ENCODE measurements at places on chromosomes 5 and 9. TPM values are rescaled to one million over a fixed set of nuclear protein-coding genes. Genes with fewer than 3 reads are reported as not detected.

SMIM32 gene
- total RNA-seq = not detected

PROB1 gene
- total RNA-seq = 3.2 TPM

CCDC192 gene
- total RNA-seq = not detected

STPG3 gene
- not detected for total RNA-seq

ELOVL7 gene
- total RNA-seq = 0.69 TPM

SPATA31D4 gene
- total RNA-seq = not detected

INSL6 gene
- not detected for total RNA-seq

WDR38 gene
- not detected for total RNA-seq

PCDHA11 gene
- total RNA-seq = not detected

- H3K4me3 ChIP-seq = no peak overlapping the region
- no peak overlapping the region for H3K27ac ChIP-seq
- no peaks in the 10 kb centered on the region for H3K4me1 ChIP-seq
- H3K36me3 ChIP-seq = no peaks in the 10 kb centered on the region
These were observed 476.3 kb upstream of the ZNF608 start for GRCh38 chr5:125222597-125223240.

GRCh38 chr9:134891053-134891452, 10.4 kb downstream of the FCN2 start:
- peaks cover 7% of the 10 kb centered on the region for H3K27me3 ChIP-seq
- H3K4me3 ChIP-seq = no peak overlapping the region
- no peaks in the 10 kb centered on the region for H3K4me1 ChIP-seq
- DNase-seq = no peak
- H3K36me3 ChIP-seq = no peaks in the 10 kb centered on the region
- H3K27ac ChIP-seq = no peak overlapping the region

- H3K27ac ChIP-seq = no peak overlapping the region
- no peak for DNase-seq
- H3K4me3 ChIP-seq = no peak overlapping the region
- no peaks in the 10 kb centered on the region for H3K27me3 ChIP-seq
- peaks cover 6% of the 10 kb centered on the region for H3K4me1 ChIP-seq
These were observed 20.7 kb upstream of the LPCAT1 start for GRCh38 chr5:1544294-1544961.

DNA sequence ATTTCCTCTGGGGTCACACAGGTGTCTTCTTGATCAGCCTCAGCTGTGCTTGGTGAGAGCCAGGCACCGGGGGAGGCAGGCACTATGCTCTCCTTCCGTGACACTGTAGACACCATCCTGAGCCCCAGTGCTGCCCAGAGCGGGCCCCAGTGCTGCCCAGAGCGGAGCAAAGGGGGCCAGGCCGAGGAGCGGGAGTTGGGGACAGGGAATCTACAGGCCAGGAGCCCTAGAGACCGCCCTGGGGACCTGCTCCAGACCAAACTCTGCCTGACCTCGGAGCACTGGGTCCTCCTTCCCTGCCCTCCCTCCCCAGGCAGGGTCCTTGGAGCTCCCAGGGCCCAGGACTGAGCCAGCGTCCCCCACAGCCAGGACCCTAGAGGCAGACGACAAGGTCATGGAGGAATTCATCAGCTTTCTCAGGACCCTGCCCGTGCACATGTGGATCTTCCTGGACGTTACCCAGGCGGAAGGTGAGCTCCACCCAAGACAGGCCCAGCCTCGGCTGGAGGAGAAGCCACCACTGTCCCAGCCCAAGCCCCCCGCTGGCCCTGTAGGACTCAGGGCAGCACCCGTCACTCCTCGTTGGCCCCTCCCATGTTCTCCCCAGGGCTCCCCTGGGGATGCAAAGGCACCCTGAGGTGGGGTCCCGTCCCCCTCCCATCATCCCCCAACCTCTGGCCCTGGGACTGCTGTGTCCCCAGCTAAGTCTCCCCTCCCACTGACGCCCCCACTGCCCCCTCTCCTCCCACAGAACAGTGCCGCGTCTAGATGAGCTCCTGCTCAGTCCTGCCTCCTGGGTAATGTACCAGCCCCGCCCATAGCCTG, 30.2 kb downstream of the PAEP start:
- no peaks in the 10 kb centered on the region for H3K4me1 ChIP-seq
- H3K27me3 ChIP-seq = peaks cover 5% of the 10 kb centered on the region
- H3K27ac ChIP-seq = no peak overlapping the region
- no peak overlapping the region for H3K4me3 ChIP-seq

DNA sequence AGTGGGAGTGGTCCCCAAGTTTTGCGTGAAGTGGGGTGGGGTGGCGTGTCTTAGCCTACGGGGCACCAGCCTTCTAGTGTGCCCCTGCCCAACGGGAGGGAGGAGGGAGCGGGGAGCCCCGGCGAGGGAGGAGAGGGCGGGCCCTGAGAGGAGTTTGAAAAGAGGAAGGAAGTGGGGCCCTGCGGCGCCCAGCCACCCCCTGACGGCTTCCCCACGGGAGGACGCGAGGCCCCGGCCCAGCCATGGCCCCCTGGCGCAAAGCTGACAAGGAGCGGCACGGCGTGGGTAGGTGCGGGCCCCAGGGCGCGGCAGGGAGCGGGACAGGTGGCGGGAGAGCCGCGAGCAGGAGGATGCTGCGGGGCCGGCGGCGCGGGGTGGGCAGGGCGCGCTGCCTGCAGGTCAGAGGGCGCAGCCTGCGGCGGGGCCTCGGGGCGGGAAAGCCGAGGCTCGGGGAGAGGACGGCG, at the start of gene DOCK2:
TSS of gene DOCK2 (plus strand) at position 191 of the 464 bp plus-strand sequence. CDS start at position 243, 52 bp downstream.
- H3K27ac ChIP-seq = peak within 1 kb of the TSS; percentile 94
- peak within 1 kb of the TSS; percentile 89 for H3K4me3 ChIP-seq
- no peaks in the 10 kb centered on the region for H3K27me3 ChIP-seq
- peak; percentile 82 for DNase-seq
- H3K36me3 ChIP-seq = peaks cover 40% of the 10 kb centered on the region

DNA sequence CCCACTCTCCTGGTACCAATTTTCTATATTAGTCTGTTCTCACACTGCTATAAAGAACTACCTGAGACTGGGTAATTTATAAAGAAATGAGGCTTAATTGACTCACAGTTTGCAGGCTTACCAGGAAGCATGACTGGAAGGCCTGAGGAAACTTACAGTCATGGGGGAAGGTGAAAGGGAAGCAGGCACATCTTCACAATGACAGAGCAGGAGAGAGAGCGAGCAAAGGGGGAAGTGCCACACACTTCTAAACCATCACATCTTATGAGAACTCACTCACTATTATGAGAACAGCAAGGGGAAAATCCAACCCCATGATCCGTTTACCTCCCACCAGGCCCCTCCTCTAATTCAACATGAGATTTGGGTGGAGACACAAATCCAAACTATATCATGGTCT, 72.2 kb downstream of the ATG10 start:
- no peak overlapping the region for H3K27ac ChIP-seq
- DNase-seq = no peak
- H3K36me3 ChIP-seq = peaks cover 8% of the 10 kb centered on the region
- no peaks in the 10 kb centered on the region for H3K4me1 ChIP-seq

- H3K27ac ChIP-seq = no peak overlapping the region
- H3K4me3 ChIP-seq = no peak overlapping the region
- no peaks in the 10 kb centered on the region for H3K4me1 ChIP-seq
- H3K36me3 ChIP-seq = no peaks in the 10 kb centered on the region
- peaks cover 3% of the 10 kb centered on the region for H3K27me3 ChIP-seq
- no peak for DNase-seq
These were observed 370.9 kb upstream of the WWC1 start for GRCh38 chr5:167920589-167920988.

DNA sequence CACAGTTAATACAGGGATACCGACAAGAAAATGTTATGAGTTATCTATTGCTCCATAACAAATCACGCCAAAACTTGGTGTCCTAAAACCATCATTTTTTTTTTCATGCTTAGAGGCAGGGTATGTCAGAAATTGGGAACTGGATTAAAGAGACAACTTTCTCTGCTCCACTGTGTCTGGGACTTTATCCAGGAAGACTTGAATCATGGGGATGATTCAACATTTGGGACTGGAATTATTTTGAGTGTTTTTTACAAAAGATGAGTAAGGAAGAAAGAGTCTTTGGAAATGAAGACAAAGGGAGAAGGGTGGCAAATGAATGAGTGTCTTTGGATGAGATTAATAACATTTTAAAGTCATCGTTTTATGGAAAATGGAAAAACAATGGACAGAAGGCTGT, 1883.7 kb upstream of the C9orf72 start:
- no peaks in the 10 kb centered on the region for H3K4me1 ChIP-seq
- no peak for DNase-seq
- no peak overlapping the region for H3K27ac ChIP-seq

GRCh38 chr9:33913541-33913940, 96.6 kb downstream of the UBE2R2 start:
- DNase-seq = no peak

DNA sequence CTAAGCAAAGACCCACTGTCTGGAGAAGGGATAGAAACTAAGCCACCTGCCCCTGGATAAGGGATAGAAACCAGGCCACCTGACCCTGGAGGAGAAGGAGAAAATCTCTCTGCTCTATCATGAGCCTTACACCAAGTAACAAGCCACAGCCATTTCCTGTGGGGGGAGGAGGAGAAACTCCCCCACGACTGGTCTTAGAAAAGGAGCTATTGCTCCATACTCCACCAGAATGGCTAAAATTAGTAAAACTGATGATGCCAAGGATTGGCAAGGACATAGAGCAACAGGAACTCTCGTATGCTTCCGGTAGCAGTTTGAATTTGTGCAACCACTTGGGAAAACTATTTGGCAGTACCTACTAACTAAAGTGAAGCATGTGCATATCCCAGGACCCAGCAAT, 70.8 kb downstream of the ACTL7B start:
- H3K4me1 ChIP-seq = no peaks in the 10 kb centered on the region
- DNase-seq = no peak
- no peaks in the 10 kb centered on the region for H3K36me3 ChIP-seq
- H3K27ac ChIP-seq = no peak overlapping the region
- H3K4me3 ChIP-seq = no peak overlapping the region

- no peak overlapping the region for H3K4me3 ChIP-seq
- no peak for DNase-seq
- H3K27me3 ChIP-seq = peaks cover 6% of the 10 kb centered on the region
- no peaks in the 10 kb centered on the region for H3K4me1 ChIP-seq
- H3K36me3 ChIP-seq = no peaks in the 10 kb centered on the region
These were observed 1.8 kb downstream of the HSPB3 start for GRCh38 chr5:54457094-54457862.

DNA sequence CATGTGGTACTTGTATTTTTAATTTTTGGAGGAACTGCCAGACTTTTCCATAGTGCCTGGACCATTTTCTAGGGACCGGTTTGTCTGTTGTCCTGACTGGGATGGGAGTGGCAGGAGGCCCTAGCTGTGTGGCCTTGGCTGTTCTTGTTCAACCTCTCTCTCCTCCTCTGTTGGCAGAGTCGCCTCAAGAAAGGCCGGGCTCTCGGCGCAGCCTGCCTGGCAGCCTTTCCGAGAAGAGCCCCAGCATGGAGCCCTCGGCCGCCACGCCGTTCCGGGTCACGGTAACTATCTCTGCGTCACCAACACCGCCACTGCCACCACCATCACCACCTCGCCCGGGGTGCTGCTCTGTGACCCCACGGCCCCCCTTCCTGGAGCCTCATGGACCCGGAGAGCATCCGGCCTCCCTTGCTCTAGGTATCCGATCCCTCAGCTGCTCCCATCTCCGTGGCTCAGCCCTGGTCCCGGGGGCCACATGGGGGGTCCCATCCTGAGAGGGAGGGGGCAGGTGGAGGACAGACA, 27.1 kb downstream of the DAB2IP start:
- DNase-seq = no peak
- no peak overlapping the region for H3K27ac ChIP-seq

DNA sequence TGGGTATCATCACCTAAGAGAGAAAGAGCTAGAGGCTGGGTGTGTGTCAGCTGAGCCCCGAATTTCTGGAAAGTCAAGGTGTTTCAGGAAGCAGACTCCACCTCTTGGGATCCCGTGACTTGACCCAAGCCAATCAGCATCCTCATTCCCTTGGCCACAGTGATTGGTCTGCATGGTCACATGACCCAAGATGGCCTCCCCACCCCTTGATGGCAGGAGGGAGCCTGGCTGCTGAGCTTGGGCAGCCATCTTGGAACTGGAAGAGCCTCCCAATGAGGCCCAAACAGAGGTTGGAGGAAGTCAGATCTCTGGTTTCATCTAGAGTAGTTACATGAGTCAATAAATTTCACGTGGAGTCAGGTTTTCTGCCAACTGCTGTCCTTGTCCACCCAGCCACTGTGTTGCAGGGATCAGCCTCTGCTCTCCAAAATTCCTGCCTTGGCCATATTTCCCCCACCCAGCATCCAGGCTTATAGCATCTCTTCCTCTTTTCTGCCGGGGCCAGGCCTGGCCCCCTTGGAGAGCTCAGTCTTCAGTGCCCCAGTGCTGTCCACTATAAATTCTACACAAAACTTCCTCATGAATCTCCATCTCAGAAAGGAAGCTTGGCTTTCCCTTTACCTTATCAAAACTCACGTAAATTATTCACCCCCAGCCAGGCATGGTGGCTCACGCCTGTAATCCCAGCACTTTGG, 17.2 kb upstream of the SUSD3 start:
- no peaks in the 10 kb centered on the region for H3K27me3 ChIP-seq
- DNase-seq = peak; percentile 69
- H3K36me3 ChIP-seq = no peaks in the 10 kb centered on the region
- H3K4me3 ChIP-seq = no peak overlapping the region
- H3K27ac ChIP-seq = peak overlapping the region; percentile 80

DNA sequence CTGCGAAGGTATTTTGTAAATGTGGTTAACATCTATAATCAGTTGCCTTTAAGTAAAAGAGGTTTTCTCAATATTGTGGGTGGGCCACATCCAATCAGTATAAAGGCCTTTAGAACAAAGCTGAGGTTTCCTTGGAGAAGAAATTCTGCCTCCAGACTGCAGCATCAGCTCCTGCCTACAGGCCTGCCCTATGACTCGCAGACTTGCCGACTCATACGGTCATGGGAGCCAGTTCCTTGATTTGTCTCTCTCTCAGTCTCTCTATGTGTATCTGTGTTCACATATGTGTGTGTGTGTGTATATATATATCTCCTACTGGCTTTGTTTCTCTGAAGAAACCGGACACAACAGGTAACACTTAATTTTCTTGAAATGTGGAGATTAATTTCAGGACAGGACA, 45.3 kb downstream of the SLC36A1 start:
- no peaks in the 10 kb centered on the region for H3K27me3 ChIP-seq
- no peaks in the 10 kb centered on the region for H3K36me3 ChIP-seq
- peak; percentile 49 for DNase-seq
- no peak overlapping the region for H3K27ac ChIP-seq
- H3K4me1 ChIP-seq = no peaks in the 10 kb centered on the region
- H3K4me3 ChIP-seq = no peak overlapping the region

GRCh38 chr9:83422527-83422926, 115.7 kb downstream of the FRMD3 start:
- no peaks in the 10 kb centered on the region for H3K36me3 ChIP-seq
- H3K4me3 ChIP-seq = no peak overlapping the region
- no peak for DNase-seq
- no peaks in the 10 kb centered on the region for H3K27me3 ChIP-seq
- H3K4me1 ChIP-seq = no peaks in the 10 kb centered on the region

DNA sequence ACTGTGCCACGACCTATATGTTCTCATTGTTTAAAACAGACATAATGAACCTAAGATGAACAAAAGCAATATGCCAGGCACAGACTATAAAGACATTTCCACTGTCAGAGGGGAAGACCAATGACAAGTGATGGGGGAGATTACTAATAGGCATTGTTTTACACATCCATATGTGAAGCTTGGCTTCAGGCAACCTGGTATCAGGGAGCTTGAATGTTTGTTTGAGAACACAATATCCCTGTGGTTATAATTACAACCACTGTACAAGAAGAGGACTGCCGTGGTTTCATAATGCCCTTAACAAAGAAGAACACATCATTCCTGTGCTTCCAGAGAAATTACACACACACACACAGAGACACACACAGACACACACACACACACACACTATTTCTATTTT, 385.7 kb downstream of the BNC2 start:
- no peaks in the 10 kb centered on the region for H3K27me3 ChIP-seq
- DNase-seq = no peak
- H3K4me3 ChIP-seq = no peak overlapping the region
- no peaks in the 10 kb centered on the region for H3K36me3 ChIP-seq
- no peak overlapping the region for H3K27ac ChIP-seq

Measured in activated CD4-positive, alpha-beta T cell treated with anti-CD3 and anti-CD28 coated beads for 36 hours (primary cell).